ENCODE measurements at places on chromosomes 16 and 17.

DNA sequence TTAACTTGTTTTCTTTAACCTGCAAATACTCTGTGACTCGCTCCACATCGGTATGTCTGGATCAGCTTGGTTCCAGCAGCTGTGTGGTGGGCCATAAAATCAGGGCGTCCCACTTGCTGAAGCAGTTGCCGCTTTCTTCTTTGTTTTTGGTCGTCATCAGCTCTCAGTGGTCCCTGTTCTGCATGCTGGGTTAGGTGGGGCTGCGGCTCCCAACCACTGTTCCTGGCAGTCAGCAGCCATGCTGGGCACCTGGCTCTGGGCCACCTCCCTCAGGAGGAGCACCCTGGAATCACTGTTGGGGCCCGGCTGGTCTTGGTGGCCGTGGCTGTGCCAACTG, 23.0 kb downstream of the MGRN1 start:
- no peak for DNase-seq

DNA sequence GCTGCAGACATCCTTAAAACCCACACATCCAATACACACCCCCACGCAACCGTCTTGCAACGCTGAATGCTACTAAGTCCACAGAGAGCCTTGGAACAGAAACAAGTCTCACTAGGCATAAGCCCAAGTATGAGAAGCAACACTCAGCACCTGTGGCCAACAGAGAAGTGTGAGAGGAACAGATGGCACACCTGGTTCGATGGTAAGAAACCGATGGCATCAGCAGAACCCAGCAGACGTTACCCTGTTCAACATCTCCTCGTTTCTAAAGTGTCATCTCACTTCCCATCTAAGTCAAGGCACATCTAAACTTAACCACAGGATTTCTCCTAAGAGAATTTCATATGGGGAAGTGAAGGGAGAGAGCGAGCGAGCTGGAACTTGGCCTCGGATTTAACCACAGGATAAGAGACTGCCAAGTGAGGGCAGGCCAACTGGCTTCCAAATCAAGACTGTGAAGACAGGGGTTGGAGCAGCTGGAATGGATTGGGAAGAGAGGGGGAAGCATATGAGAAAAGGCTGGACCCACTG, 41.0 kb downstream of the NXPH3 start:
- no peak for DNase-seq

- DNase-seq, result no peak
These were observed 129.0 kb downstream of the CCDC144A start for GRCh38 chr17:16818821-16819683.

DNA sequence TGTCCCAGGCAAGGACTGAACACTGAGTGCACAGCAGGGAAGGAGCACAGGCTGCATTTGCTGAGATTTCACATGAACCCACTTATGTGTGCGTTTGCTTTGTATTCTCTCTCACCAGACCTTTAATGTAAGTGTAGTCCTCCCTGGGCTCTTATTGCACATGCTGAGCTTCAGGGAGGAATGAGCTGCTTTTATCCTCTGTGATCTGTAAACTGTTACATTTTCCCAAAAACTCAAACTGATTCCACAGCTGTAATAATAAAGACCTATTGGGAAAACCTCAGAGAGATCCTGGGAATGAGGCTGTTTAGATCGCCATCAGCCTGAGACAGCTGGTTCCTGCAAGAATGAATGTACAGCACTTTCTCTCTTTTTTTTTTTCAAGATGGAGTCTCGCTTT, 53.6 kb upstream of the ADORA2B start:
- no peak for DNase-seq

DNA sequence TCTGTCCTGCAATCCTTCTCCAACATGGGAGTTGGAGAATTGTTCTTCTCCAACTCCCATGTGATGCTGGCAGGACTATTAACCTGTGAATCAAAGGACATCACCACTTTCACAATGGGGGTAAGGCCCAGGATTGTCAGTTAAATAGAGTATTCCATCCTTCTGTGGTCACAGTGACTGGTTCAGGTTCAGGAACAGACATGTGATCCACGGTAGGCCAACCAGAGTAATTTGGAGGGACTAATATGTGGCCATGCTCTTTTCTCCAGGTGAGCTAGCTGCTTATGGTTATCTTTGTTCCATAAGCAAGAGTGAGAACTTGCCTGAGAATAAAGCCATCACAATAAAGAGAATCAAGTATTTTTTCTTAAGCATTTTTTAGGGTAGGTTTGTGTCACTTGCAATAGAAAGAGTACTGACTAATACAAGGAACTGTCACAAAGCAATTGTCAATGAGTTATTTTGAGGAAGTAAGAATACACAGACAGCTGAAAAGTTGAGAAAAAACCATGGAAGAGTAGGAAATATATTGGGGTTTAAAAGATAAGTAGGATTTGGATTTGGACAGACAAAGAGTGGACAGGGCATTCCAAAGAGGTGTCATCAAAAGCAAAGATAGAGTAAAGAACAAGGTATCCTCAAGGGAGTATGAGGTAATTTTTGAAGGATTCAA, 63.4 kb downstream of the BRIP1 start:
- no peak for DNase-seq

- no peak for DNase-seq
These were observed 41.8 kb downstream of the TEKT5 start for GRCh38 chr16:10652730-10653590.

- no peak for DNase-seq
These were observed 1.2 kb upstream of the SECTM1 start for GRCh38 chr17:82334622-82335394.

DNA sequence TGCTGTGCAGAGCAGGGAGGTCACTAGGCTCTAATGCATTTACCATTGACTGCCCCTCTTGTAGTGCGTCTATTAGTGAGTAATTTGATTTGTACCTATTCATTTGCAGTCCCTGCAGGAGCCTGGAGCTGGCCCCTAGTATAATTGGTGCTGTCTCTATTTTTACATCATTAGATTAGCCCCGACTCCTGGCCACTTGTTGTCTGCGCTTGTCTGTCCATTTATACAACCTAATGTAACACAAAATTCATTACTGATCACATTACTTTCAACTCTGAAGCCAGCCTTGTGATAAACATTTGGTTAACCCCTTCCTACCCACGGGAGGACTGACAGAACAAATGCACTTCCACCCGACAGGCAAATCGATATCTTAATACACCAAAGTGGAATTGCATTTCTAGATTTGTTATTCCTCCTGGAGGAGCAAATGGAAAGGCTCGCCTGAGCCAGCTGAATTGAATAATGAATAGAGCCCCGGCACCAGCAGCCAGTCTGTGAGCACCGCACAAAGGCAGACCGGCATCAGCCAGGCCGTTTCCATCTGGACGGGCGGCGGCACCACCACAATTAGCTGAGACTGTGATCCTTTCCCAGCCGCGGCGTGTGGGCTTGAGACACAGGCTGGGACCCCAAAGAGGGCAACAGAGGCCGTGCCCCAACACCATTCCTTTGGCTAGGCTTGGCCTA, 18.7 kb upstream of the TBX2 start:
- no peak for DNase-seq

GRCh38 chr17:8222380-8222629, 11.9 kb upstream of the AURKB start:
- no peak for DNase-seq

- DNase-seq, result no peak
These were observed 740.9 kb downstream of the CDH8 start for GRCh38 chr16:61295311-61295710.

GRCh38 chr17:29838961-29839360, 91.1 kb downstream of the SSH2 start:
- no peak for DNase-seq

DNA sequence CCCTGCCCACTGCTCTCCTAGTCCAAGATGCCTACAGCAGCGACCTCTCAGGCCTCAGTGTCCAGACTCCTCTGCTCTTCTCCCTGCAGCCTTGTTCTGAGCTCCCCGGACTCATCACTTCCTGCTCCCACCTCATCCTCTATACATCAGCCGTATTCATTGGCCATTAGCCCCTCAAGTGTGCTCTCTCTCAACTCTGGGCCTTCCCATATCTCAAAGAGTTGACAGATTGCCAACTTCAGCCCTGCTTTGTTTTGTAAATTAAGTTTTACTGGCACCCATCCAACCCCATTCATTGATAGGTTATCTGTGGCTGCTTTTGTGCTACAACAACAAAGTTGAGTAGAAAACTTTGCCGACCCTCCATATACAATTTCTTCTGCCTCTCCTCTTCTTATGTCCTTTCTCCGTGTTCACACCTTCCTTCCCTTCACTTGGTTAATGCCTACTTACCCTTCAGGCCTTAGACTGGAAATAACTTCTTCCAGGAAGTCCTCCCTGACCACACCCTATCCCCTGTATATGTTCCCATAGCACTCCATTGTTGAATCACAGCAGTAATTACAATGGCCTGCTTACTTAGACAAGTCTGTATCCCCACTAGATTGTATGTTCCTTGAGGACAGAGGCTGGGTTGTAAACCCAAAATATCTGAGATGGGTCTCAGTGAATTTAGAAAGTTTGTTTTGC, 63.4 kb upstream of the TANC2 start:
- no peak for DNase-seq

DNA sequence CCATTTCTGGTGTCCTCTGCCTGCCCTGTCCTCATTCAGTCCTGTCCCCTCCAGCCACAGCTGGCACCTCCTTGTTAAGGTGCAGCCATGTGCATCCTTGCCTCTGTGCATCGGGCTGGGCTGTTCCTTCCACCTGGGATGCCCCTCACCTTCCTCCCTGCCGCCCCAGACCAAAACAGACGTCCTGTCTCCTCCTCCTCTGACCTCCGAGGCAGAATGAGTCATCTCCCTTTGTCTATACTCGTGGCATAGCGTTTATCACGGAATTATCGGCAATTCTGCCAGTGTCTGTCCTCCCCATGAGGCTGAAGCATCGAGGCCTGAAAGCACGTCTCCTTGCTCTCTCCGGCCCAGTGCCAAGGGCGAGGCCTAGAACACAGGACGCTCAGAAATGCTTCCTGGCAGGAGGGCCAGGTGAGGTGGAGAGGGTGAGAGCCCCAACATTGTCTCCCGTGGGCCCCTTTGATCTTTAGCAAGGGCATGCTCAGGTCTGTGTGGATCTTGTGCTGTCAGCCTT, 4.6 kb downstream of the RAI1 start:
- DNase-seq, result no peak

DNA sequence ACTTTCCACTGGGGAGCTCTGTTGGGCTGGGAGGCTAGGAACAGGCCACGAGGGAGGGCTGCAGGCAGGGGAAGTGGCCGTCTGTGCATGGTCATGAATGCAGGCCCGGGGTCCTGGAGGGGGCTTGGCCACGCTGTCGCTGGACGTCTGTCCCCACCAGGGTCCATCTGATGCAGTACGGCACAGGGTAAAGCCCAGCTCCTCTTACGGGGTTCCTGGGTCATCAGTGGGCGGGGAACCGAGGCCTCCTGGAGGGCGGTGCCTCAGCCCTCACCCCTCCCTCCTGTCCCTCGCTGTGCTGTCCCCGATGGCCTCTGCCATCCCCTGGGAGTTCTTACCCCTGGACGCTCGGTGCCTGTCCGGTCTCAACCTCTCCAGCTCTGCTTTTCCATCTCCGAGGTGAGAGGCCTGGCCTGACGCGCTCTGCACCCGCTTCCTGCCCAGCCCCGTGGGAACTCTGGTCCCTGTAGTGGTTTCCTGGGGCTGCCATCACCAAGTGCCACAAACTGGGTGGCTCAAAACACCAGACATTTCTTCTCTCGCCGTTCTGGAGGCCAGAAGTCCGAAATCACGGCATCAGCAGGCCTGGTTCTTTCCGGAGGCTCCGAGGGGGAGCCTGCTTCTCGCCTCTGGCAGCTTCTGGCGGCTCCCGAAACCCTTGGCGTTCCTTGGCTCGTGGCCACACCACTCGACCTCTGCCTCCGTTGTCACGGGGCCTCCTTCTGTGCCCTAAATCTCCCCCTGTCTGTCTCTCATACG, 182.8 kb downstream of the SEC14L1 start:
- no peak for DNase-seq

DNA sequence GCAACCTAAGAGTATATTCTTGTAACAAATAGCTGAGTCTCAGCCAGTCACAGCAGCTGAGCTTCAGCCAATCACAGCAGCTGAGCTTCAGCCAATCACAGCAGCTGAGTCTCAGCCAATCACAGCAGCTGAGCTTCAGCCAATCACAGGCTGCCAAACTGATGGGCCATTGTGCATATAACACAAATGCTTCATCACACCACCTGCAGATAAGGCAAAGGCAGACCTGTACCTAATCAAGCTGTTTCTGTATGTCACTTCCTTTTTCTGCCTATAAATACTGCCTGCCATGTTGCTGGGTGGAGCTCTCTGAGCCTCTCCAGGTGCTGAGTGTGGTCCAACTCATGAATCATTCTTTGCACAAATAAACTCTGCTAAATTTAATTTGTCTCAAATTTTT, 19.9 kb downstream of the MYH13 start:
- no peak for DNase-seq

- DNase-seq, result no peak
These were observed 46.8 kb downstream of the SLC39A11 start for GRCh38 chr17:73045724-73046123.

DNA sequence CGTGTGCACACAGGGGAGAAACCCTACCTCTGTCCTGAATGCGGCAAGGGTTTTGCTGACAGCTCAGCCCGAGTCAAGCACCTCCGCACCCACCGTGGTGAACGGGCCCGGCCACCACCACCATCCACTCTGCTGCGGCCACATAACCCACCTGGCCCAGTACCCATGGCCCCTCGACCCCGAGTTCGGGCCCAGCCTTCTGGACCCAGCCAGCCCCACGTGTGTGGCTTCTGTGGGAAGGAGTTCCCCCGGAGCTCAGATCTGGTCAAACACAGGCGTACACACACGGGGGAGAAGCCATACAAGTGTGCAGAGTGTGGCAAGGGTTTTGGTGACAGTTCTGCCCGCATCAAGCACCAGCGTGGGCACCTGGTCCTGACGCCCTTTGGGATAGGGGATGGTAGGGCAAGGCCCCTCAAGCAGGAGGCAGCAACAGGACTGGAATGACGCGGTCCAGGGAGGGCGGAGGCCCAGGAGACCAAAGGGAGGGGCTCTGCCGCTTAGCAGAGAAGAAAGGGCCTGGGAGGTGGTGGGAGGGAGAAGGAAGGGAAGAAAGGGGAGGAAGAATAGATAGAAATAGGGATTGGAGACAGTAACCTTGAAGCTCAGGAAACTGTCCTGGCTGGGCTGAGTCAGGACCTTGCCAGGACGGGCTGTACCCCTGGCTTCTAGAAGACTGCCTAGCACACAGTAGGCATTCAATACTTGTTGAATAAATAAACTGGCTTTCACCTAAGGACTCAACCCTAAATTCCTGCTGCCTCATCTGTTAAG, 3.6 kb downstream of the ZNF48 start:
- DNase-seq, result no peak

DNA sequence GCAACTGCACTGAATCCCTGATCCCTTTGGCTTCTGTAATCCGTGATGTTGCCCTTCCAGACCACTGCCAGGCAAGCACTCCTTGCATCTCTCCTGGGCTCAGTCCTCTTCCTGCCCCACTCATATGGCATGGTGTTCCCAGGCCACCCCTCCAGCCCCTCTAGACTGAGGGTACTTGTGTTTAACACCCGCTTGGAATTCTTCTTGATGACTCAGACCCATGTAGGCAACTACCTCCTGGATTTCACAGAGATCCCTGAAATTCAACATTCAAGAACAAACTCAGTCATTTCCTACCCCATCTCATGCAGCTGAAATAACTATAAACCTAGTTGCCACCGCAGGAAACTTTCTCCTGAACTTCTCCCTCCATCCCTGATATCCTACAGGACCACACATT, 541.9 kb upstream of the CDH11 start:
- DNase-seq, result no peak

- DNase-seq, result no peak
These were observed 32.3 kb downstream of the ATPAF2 start for GRCh38 chr17:18006495-18007239.
